ENCODE measurements at places on chromosomes 13 and 19. TPM values are rescaled to one million over a fixed set of nuclear protein-coding genes. Genes with fewer than 3 reads are reported as not detected.

The ZNF578 gene
- 0.57 TPM for total RNA-seq

The CHST8 gene
- not detected for total RNA-seq

The PSG2 gene
- not detected for total RNA-seq

The PSG1 gene
- total RNA-seq = 0.45 TPM

The C19orf85 gene
- not detected for total RNA-seq

The HIPK4 gene
- total RNA-seq = not detected

The PRSS57 gene
- total RNA-seq = not detected

The NANOS3 gene
- total RNA-seq = 0.98 TPM

The FAM174C gene
- 76.0 TPM for total RNA-seq

The IFNL1 gene
- not detected for total RNA-seq

The BICRA gene
- 26.3 TPM for total RNA-seq

The C3 gene
- 0.54 TPM for total RNA-seq

DNA sequence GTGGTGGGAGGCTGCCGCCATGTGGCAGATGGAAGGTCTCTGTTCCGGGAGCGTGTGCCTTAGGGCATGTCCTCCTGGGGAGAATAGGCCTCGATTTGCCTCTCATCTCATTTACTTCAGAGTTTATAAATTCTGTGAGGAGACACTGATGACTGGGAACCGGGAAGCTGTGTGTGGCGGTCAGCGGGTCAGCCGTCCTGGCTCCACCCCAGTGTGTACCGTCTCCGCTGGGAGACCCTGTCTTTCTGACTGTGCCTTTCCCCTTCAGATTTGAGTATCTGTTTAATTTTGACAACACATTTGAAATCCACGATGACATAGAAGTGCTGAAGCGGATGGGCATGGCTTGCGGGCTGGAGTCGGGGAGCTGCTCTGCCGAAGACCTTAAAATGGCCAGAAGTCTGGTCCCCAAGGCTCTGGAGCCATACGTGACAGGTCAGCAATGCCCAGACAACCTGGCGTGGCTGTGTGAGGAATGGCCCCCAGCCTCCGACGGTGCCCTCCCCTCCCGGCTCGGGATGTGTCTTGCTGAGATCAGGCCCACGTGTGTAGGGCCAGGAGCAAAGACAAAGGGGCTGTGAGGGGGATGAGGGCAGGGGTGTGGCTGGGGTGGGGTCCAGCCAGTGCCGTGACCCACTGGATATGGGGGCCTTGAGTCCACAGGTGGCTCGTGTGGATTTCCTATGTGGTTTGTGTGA, 21.6 kb downstream of the ATP4B start:
- peak; percentile 33 for DNase-seq

DNA sequence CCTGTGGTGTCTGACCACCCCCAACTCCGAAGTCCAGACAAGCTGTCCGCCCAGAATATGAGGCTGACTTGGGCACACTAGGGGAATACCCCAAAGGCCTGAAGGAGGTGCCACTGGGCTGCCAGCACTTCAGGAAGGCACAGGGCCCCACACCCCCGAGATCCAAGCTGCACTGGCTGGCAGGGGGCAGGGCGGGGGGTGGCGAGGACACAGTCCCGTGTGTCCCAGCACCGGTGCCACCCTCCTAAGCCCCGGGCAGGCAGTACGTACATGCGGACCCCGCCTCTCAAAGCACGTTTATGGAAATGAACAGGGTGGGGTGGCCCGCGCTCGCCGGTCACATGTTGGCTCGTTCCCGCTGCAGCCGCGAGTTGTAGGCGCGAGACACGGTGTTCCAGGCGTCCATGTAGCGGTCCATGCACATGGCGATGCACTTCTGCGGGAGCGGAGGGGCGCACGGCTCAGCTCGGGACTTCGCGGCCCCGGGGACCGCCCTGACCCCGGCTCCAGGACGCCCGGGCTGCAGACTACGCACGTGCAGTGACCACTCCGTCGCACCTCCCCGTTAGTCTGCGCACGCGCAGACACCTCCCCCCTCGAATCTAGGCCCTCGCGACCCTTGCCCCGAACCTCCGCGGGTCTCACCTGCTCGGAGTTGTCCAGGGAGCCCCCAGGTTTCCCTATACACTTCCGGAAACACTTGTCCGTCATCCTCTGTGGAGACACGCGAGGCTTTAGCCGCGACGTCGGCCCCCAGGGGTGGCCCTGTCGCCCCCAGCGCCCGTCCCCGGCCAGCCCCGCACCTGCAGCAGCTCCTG, 566 bp downstream of the TIMM13 start:
- DNase-seq = no peak

DNA sequence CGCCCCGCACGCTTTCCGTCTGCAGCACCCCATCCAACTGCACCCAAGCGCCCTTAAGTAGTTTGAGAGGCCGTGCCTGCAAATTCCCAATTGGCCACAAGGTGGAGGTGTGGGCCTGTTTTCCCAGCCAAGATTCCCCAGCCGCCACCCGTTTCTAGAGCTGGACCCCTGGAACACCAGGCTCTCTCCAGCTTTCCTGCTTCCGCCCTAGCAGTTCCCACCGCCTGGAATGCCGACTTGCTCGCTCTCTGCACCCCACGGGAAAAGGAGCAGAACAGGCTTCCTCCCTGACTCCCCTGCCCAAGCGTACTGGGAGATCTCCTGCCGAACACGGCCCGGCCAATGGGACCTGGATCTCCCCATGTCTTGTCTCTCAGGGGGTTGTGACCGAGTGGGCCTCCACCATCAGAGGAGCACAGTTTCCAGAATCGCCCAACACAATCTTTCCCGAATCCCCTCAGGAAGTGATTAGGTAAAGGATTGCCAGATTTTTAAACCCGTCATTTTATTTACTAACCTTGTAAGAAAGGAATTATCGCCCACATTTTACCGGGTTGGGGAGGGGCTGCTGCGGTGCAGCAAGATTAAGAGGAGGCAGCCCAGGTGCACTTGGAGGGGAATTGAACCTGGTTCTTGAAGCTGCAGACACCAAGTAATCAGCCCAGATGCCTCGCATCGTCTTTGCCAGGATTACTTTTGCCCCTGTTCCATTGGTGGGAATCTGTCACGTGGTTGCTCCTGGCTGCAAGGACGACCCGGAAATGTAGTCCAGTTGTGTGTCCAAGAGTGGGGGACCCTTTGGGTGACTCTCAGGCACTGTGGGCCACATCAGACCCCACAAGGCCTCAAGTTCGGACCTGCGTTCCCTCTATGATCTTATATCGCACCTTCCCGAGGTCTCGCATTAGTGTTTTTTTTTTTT, 3.5 kb upstream of the NAPSA start:
- DNase-seq = peak; percentile 85

- no peak for DNase-seq
Measured at GRCh38 chr19:35167251-35168119, 12.9 kb downstream of the FXYD5 start.

GRCh38 chr19:48120505-48120904, 9.9 kb upstream of the PLA2G4C start:
- DNase-seq = no peak

- no peak for DNase-seq
Measured at GRCh38 chr19:17347361-17347760, 10.0 kb downstream of the GTPBP3 start.

- DNase-seq = no peak
Measured at GRCh38 chr13:41616151-41616550, 158.8 kb downstream of the RGCC start.

DNA sequence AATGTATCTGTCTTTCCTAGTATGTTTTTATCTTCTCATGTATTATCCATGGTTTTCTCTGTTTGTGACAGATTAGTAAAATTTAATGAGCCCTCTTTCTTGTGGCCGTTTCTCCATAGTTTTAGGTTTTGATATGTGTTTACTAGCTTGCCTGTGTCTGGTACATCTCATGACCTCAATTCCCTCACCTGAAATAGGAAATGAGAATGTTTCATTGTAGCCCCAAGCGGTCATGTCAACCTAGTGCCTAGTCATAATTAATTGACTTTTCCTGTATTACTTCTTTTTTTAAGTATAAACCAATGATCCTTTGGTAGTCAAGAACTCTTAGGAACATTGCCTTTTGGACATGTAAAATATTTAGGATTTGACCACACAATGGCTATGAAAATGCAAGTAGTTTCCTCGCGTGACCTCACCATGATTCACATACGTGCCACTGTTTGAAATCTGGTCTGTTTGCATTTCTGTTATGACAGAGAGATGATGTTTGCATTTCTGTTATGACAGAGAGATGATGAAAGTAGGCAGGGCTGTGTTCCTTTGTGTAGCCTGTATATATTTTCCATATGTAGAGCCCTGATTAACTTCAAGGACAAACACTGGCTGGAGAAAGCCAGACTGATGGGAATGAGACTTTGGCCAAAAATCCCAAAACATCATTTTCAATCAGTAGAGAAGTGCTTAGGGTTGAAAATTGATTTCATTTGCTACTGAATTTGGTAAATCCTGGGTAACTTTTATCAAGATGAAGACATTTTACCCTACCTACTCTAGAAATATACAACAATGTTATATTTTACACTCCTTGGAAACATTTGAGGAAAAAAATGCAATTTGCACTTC, 104.8 kb downstream of the TNFRSF19 start:
- DNase-seq = no peak

GRCh38 chr19:32824191-32824751, 45.3 kb downstream of the SLC7A9 start:
- DNase-seq = no peak

GRCh38 chr13:73532987-73533510, 474.2 kb downstream of the KLF5 start:
- no peak for DNase-seq

DNA sequence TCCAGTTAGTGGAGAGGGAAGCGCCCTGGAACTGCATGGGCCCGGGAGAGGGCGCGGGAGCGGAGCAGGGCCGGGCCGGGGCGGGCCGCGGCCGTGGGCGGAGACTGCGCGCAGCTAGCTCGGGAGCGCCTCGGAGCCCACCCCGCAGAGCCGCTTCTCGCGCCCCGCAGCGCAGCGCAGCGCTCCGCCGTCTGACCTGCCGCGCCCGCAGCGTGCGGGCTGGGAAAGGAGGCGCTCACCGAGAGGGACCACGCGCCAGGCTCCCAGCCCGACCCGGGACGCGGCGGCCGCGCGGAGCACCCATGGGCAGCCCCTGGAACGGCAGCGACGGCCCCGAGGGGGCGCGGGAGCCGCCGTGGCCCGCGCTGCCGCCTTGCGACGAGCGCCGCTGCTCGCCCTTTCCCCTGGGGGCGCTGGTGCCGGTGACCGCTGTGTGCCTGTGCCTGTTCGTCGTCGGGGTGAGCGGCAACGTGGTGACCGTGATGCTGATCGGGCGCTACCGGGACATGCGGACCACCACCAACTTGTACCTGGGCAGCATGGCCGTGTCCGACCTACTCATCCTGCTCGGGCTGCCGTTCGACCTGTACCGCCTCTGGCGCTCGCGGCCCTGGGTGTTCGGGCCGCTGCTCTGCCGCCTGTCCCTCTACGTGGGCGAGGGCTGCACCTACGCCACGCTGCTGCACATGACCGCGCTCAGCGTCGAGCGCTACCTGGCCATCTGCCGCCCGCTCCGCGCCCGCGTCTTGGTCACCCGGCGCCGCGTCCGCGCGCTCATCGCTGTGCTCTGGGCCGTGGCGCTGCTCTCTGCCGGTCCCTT, at the start of gene MLNR:
MLNR (plus strand) TSS at position 303 of the 820 bp plus-strand sequence; CDS start at position 303, 0 bp downstream.
- peak; percentile 52 for DNase-seq

- DNase-seq = no peak
Measured at GRCh38 chr19:43469160-43469480, 3.7 kb upstream of the LYPD3 start.

GRCh38 chr19:5590151-5590864, 22.6 kb upstream of the TINCR start:
- no peak for DNase-seq

- DNase-seq = no peak
Measured at GRCh38 chr13:43805681-43806128, 18.9 kb upstream of the ENOX1 start.

GRCh38 chr13:64930636-64931035, 2299.5 kb downstream of the PCDH9 start:
- no peak for DNase-seq

DNA sequence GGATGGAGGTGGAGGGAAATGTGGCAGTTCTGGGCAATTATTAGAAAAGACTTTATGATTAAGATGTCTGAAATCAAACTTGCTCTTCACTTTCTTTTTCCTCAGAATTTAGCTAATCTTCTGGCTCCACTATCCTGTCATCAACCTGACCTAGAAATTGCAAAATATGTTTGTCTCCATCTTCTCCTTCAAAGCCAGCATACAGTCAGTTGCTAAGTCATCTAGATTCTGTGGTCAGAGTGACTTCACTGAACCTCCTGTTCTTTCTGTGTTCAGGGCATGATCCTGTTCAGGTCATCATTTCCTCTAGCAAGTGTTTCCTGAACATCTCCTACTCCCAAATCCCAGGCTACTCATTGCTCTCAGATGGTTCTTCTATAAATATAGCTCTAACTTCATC, 10.8 kb upstream of the CCNA1 start:
- no peak for DNase-seq

DNA sequence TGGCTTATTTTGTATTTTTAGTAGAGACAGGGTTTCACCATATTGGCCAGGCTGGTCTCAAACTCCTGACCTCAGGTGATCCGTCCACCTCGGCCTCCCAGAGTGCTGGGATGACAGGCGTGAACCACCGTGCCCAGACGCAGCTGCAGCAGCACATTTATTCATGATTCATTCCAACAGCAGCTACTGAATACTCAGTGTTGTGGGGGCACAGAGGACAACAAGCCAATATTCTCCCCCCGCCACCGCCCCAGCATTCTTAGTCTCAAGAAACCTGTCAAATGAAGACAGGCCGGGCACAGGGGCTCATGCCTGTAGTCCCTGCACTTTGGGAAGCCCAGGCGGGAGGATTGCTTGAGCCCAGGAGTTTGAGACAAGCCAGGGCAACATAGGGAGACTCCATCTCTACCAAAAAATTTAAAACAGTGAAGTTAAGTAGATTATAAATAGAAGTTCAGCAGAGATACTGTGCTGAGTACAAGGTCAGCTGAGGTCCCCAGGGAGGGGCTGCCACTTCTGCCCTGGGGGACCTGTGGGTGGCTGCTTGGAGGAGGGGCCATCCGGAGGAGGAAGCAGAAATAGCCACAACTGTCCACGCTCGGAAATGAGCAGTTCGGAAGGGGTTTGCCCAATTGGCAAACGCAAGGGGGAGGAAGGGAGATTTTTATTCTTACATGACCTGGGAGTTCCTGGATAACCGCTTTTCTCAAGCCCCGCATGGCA, 4.3 kb downstream of the DOT1L start:
- DNase-seq = no peak

- DNase-seq = no peak
Measured at GRCh38 chr19:17807731-17808316, 12.9 kb downstream of the B3GNT3 start.

- no peak for DNase-seq
Measured at GRCh38 chr13:92377396-92377795, 849.2 kb upstream of the GPC6 start.

GRCh38 chr13:98158172-98158899, 15.4 kb downstream of the FARP1 start:
- DNase-seq = no peak

DNA sequence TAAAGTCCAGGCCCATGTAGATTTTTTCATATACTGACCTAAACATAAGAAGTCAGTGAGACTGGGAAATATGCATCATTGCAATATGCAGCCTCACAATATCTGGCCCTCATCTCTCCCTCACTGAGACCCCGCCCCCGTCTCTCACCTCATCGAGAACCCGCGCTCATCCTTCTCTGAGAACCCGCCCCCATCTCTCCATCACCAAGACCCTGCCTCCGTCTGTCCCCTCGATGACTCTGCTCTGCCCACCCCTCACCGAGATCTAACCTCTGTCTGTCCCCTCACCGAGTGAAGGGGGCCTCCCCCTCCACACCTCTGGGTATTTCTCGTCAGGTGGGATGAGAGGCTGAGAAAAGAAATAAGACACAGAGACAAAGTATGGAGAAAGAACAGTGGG, 20.5 kb upstream of the ZNF846 start:
- no peak for DNase-seq

- no peak for DNase-seq
Measured at GRCh38 chr13:23579896-23580683, 9.9 kb downstream of the TNFRSF19 start.

- no peak for DNase-seq
Measured at GRCh38 chr13:109344552-109345157, 441.7 kb downstream of the IRS2 start.
